ENCODE measurements at places on chromosomes 3 and 15.

GRCh38 chr3:113243846-113244245, 32.5 kb downstream of the BOC start:
- no peak for DNase-seq

DNA sequence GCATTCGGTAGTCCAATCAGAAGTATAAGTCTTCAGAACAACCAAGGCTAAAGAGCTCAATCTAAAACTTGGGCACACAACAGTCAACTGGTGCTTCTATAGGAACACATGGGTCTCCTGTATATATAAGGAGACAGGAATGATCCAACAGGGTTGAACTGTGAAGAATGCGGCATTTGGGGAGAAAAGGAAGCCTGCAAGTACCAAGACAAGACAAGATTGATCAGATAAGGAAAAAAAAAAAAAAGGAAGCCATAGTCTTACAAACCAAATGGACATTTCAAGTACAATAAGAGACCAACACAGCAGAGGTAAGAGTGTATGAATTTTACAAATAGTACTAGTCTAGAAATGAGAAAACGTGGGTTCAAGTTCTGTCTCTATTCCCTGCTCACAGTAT, 6.5 kb downstream of the CPEB1 start:
- no peak for DNase-seq

- no peak for DNase-seq
These were observed 44.4 kb downstream of the TIPARP start for GRCh38 chr3:156718622-156719306.

DNA sequence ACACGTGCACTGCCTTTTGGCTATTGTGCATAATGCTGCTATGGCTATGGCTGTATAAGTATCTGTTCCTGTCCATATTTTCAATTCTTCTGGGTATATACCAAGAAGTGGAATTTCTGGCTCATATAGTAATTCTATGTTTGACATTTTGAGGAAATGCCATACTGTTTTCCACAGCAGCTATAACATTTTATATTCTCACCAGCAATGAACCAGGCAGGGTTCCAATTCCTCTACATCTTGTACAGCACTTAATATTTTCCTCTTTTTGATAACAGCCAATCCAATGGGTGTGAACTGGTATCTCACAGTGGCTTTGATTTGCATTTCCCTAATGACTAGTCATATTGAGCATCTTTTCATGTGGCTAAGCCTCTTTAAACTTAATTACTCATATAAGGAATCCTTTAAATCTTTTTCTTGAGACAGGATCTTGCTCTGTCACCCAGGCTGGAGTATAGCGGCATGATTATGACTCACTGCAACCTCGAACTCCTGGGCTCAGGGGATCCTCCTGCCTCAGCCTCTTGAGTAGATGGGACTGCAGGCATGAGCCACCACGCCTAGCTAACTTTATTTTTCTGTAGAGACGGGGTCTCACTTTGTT, 38.1 kb upstream of the IGDCC4 start:
- no peak for DNase-seq

Measured in cortex of kidney (tissue), 1 donor.